ENCODE measurements at places on chromosomes 5 and 9. TPM values are rescaled to one million over a fixed set of nuclear protein-coding genes. Genes with fewer than 3 reads are reported as not detected.

Gene ACO1
- total RNA-seq = 5.6 TPM

DNA sequence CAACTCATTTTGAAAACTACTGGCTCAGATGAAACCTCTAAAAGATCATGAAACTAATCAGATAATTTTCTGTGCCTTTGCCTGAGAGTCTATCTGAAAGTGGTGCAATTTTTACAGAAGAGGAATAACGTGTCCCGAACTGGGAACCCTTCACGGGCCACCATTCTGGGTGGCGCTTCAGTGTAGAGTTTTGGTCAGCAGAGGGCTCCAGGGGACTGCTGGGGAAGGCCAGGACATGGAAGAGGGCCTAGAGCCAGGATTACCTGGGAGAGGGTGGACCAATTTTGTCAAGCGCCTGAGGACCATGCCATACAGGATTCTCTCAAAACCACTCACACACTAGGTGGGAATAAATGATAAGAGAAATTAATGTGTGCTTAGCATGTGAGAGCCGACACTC is 49.7 kb upstream of the PLEKHG4B start:
- no peak overlapping the region for H3K27ac ChIP-seq
- H3K4me3 ChIP-seq = no peak overlapping the region
- H3K4me1 ChIP-seq = no peaks in the 10 kb centered on the region
- peaks cover 17% of the 10 kb centered on the region for H3K27me3 ChIP-seq
- DNase-seq = no peak
- H3K36me3 ChIP-seq = no peaks in the 10 kb centered on the region

GRCh38 chr9:85536076-85536475 is 205.7 kb downstream of the AGTPBP1 start:
- H3K4me1 ChIP-seq = no peaks in the 10 kb centered on the region
- H3K4me3 ChIP-seq = no peak overlapping the region
- no peaks in the 10 kb centered on the region for H3K36me3 ChIP-seq
- no peaks in the 10 kb centered on the region for H3K27me3 ChIP-seq

Gene COL5A1
- total RNA-seq = 1.7 TPM

Gene SUSD3
- 71.2 TPM for total RNA-seq

Gene PCDHA9
- total RNA-seq = not detected

GRCh38 chr5:55241746-55242145 is 8.3 kb upstream of the CCNO start:
- no peaks in the 10 kb centered on the region for H3K36me3 ChIP-seq
- no peak overlapping the region for H3K4me3 ChIP-seq
- no peaks in the 10 kb centered on the region for H3K4me1 ChIP-seq
- H3K27ac ChIP-seq = no peak overlapping the region
- H3K27me3 ChIP-seq = peaks cover 19% of the 10 kb centered on the region

- H3K27ac ChIP-seq = no peak overlapping the region
- no peaks in the 10 kb centered on the region for H3K27me3 ChIP-seq
- H3K4me1 ChIP-seq = no peaks in the 10 kb centered on the region
- no peaks in the 10 kb centered on the region for H3K36me3 ChIP-seq
These were observed 36.3 kb upstream of the CDKN2AIPNL start for GRCh38 chr5:134447815-134448520.

- H3K4me1 ChIP-seq = no peaks in the 10 kb centered on the region
- H3K27ac ChIP-seq = no peak overlapping the region
- H3K4me3 ChIP-seq = no peak overlapping the region
- no peak for DNase-seq
- H3K27me3 ChIP-seq = no peaks in the 10 kb centered on the region
These were observed 13.8 kb upstream of the SRP19 start for GRCh38 chr5:112847306-112847705.

DNA sequence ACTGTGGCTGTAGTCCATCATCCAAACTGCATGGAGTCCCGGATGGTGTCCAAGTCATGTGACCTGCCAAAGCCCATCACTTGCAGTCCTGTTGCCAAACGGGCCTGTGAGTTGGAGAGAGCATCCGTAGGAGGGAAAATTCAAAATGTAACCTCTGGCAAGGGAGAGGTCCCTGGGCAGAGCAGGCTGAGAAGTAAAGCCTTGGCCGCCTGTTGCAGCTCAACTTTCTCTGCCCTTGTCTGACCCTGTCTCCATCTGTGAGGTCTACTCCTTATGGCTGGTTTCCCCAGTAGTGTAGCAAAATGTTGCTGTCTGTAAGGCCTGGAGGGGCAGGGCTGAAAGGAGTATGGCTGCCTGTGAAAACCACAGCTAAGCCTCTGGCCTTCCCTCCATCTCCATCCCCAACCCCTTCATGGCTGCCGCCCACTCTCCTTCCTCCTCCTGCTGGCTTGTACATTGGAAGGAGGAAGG is 163.5 kb downstream of the SEMA6A start:
- H3K4me3 ChIP-seq = no peak overlapping the region
- no peak overlapping the region for H3K27ac ChIP-seq
- DNase-seq = no peak
- H3K27me3 ChIP-seq = no peaks in the 10 kb centered on the region
- no peaks in the 10 kb centered on the region for H3K36me3 ChIP-seq
- no peaks in the 10 kb centered on the region for H3K4me1 ChIP-seq

Gene RORB
- not detected for total RNA-seq

DNA sequence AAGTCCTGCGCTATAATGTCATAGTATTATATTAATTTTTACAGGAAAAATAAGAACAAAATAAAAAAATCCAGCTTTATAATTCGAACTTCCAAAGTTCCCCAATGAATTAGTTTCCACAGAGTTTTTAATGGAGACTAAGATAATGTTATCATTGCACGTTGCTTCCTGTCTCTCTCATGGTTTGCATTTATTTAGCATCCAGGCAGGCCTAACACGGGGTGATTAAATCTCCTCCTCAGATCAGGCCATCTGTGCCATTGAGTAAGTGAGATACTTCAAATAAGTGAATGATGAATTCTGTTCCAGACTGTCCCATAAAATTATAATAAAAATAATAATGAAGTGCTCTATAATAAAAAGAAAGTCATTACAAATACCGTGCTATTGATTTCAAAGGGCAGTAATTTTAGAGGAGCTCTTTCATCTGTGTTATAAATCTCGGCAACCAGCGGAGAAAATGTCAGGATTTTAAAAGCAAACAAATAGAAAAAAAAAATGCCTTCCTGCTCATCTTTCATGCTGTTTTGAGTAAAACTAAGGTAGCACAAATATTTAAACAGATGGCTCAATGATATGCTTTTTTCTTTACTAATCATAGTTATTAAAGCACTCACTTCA is 570.6 kb upstream of the ZNF608 start:
- no peaks in the 10 kb centered on the region for H3K4me1 ChIP-seq
- no peaks in the 10 kb centered on the region for H3K27me3 ChIP-seq
- no peaks in the 10 kb centered on the region for H3K36me3 ChIP-seq
- no peak overlapping the region for H3K4me3 ChIP-seq
- no peak for DNase-seq

DNA sequence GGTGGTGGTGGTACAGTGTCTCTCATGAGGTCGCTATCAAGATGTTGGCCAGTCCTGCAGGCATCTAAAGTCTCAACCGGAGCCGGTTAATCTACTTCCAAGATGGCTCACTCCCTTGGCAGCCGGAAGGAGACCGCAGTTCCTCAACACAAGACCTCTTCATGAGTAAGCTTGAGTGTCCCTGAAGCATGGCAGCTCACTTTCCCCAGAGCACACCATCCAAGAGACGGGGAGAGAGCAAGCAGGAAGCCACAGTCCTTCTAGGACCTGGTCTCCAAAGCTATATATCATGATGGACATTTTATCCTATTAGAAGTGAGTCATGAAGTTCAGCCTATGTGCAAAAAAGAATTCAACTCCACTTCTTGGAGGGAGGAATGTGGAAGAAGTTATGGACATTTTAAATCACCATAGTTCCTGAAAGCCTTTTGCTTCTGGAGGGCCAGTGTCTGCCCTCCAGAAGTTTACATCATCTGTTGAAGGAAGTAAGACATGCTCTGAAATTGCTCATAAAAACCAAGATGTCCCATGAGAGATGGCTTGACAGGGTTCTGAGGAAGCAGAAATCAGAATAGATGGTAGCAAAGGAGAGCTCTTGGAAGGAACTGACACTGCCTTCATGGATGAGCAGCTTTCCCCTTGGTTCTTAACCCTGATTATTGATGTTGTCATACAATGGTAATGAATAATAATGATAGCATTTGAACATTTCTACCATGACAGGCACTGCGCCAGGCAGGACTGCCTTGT is 21.3 kb downstream of the GALNT10 start:
- no peaks in the 10 kb centered on the region for H3K27me3 ChIP-seq
- H3K36me3 ChIP-seq = no peaks in the 10 kb centered on the region
- H3K4me3 ChIP-seq = no peak overlapping the region
- no peak for DNase-seq

DNA sequence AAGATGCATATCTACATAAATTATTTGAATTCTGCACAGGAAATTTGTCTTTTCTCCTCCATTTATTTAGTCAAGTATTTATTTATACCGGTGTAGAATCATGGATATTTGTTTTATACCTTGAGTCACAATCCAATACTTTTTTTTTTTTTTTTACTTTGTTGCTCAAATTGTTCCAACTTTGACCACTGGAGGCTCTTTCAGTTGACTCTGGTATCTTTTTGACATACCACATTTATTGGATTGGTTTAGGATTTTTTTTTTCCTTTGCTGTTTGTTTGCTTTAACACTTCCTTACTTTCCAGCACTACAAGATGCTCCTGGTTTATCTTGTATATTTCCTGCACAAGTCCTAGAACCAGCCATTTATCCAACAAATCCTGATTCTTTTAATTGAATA is 543.1 kb upstream of the RIOK2 start:
- no peak for DNase-seq
- no peaks in the 10 kb centered on the region for H3K27me3 ChIP-seq
- H3K4me3 ChIP-seq = no peak overlapping the region
- H3K4me1 ChIP-seq = no peaks in the 10 kb centered on the region

Gene FAM78A
- total RNA-seq = 98.4 TPM

DNA sequence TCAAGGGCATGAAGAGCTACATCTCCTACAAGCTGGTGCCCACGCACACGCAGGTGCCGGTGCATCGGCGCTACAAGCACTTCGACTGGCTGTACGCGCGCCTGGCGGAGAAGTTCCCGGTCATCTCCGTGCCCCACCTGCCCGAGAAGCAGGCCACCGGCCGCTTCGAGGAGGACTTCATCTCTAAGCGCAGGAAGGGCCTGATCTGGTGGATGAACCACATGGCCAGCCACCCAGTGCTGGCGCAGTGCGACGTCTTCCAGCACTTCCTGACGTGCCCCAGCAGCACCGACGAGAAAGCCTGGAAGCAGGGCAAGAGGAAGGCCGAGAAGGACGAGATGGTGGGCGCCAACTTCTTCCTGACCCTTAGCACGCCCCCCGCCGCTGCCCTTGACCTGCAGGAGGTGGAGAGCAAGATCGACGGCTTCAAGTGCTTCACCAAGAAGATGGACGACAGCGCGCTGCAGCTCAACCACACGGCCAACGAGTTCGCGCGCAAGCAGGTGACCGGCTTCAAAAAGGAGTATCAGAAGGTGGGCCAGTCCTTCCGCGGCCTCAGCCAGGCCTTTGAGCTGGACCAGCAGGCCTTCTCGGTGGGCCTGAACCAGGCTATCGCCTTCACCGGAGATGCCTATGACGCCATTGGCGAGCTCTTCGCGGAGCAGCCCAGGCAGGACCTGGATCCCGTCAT is 1.4 kb downstream of the SNX18 start:
- H3K4me1 ChIP-seq = peaks cover 37% of the 10 kb centered on the region
- H3K27me3 ChIP-seq = no peaks in the 10 kb centered on the region
- DNase-seq = no peak
- H3K27ac ChIP-seq = no peak overlapping the region
- peak overlapping the region; percentile 84 for H3K4me3 ChIP-seq

DNA sequence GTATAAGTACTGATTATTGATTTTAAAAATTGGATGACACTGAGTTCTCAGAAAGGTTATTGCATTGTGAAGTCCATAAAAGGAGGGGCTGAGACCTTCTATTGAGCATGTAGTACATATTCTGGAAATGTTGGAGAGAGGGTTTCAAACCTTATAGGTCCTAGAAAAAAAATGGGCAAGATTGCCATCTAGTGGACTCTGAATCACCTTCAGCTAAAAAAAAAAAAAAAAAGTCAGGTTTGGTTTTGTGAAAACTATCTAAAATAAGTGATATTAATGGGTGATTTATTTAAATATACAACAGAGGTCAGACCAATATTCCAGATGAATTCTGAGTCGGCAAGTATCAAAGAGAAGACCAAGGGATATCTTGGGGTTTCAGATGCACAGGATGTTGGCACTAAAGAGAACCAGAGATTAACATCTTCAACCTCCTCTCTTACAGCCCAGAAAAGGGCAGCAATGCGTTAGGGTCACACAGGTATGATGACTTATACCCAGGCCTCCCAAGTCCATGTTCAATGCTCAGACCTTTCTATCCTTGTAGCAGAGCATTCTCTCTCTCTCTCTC is 109.8 kb upstream of the NMUR2 start:
- H3K27ac ChIP-seq = no peak overlapping the region
- no peaks in the 10 kb centered on the region for H3K4me1 ChIP-seq
- H3K36me3 ChIP-seq = no peaks in the 10 kb centered on the region

Gene PCDHGA12
- total RNA-seq = 0.30 TPM

DNA sequence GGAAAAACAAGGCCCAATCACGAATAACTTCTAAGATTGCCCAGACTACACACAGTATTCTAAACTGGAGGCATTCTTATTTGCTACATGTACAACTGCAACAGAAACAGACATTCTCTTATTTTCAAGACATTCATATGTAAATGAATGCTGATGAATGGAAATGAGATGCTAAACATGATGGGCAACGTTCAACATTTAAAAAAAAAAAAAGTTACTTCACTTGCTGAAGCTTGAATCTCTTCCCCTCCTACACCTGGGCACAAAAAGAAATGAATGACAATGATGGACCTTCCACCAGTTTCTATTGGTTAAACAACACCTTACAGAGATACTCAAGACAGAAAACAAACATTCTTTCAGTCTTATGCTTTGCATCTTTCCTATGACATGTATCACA is 160.5 kb downstream of the BNC2 start:
- DNase-seq = no peak
- no peaks in the 10 kb centered on the region for H3K4me1 ChIP-seq
- H3K4me3 ChIP-seq = no peak overlapping the region
- no peaks in the 10 kb centered on the region for H3K36me3 ChIP-seq

GRCh38 chr5:55853818-55854217 is 2.7 kb downstream of the IL31RA start:
- H3K4me1 ChIP-seq = peaks cover 21% of the 10 kb centered on the region
- H3K36me3 ChIP-seq = no peaks in the 10 kb centered on the region
- no peak for DNase-seq
- H3K27ac ChIP-seq = no peak overlapping the region

Gene PPP2R2B
- 10.6 TPM for total RNA-seq

GRCh38 chr5:84825606-84826005 is 440.9 kb upstream of the EDIL3 start:
- DNase-seq = no peak
- no peak overlapping the region for H3K27ac ChIP-seq

Gene TEK
- total RNA-seq = not detected

Gene SPINK7
- total RNA-seq = not detected

GRCh38 chr9:81955625-81956024 is 12.3 kb downstream of the SPATA31D3 start:
- H3K4me1 ChIP-seq = no peaks in the 10 kb centered on the region
- no peak overlapping the region for H3K27ac ChIP-seq
- no peak for DNase-seq
- H3K36me3 ChIP-seq = no peaks in the 10 kb centered on the region
- H3K4me3 ChIP-seq = no peak overlapping the region

Data from T-cell (primary cell).